Activated CD4-positive, alpha-beta T cell treated with anti-CD3 and anti-CD28 coated beads, Interleukin-2, Interleukin-4, amounts not matched to agents 100 ng/mL and 50 ng/mL, durations not matched to agents 16 hours and 8 hours (primary cell): ENCODE measurements at places on chromosomes 2 and 18.

DNA sequence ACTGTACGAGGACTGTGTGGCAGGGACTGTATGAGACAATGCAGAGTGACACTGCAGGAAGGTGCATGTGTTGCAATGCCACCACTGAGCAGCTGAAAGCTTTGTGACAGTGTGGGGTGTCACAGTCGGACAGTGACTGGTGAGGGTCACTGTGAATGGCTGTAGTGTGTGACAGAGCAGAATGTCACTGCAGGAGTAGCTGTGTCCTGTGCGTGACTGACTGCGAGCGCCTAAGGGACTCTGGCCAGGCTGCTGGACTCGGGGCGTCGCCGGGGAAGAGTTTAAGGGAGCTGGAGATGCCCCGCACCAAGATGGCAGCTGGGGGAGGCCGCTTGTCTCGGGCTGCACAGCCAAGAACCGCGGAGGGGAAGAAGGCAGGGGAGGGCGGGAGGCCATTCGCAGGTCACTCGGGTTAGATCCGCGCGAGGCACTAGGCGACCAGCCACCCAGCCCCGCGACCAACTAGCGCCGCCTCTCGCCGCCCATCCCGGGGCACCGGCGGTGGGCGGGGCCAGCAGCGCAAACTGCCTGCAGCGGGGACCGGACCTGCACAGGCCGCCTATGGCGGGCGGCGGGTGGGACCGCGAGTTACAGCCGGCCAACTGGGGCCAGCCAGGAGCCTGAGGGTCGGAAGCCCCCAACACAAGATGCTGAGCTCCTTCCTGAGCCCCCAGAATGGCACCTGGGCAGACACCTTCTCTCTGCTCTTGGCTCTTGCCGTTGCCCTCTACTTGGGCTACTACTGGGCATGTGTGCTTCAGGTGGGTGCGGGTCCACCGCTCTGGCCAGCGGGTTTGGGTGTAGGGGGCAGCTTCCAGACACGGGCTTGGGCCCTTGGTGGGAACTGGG is at the start of gene ABHD1:
TSS of gene ABHD1 (plus strand) at position 514 of the 849 bp plus-strand sequence. CDS start at position 648, 134 bp downstream.
- peak; percentile 28 for DNase-seq

DNA sequence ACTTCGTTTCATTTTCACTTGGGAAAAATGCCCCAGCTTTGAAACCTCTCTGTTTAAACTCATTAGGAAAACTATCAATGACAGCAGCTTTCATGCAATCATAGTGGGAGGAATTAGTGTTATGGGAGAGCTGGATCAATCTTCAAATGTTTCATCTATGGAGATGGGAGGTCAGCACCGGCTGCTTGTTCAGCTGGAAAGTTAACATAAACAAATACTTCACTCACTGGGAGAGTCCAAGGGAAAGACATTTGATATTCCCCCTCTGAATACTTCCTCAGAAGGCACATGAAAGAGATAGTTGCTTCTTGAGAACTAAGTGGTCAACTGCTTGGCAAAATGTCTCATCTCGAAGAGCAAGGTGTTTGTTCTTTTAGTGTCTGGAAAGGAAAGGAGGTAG is 7.3 kb downstream of the LYPD1 start:
- no peak for DNase-seq

- no peak for DNase-seq
Measured at GRCh38 chr2:144713410-144713809, 193.5 kb upstream of the ZEB2 start.

GRCh38 chr18:79248495-79249060 is 147.2 kb upstream of the NFATC1 start:
- DNase-seq, result no peak

- no peak for DNase-seq
Measured at GRCh38 chr2:47257946-47258348, 102.8 kb upstream of the STPG4 start.

- no peak for DNase-seq
Measured at GRCh38 chr2:167411367-167411766, 523.1 kb downstream of the XIRP2 start.

DNA sequence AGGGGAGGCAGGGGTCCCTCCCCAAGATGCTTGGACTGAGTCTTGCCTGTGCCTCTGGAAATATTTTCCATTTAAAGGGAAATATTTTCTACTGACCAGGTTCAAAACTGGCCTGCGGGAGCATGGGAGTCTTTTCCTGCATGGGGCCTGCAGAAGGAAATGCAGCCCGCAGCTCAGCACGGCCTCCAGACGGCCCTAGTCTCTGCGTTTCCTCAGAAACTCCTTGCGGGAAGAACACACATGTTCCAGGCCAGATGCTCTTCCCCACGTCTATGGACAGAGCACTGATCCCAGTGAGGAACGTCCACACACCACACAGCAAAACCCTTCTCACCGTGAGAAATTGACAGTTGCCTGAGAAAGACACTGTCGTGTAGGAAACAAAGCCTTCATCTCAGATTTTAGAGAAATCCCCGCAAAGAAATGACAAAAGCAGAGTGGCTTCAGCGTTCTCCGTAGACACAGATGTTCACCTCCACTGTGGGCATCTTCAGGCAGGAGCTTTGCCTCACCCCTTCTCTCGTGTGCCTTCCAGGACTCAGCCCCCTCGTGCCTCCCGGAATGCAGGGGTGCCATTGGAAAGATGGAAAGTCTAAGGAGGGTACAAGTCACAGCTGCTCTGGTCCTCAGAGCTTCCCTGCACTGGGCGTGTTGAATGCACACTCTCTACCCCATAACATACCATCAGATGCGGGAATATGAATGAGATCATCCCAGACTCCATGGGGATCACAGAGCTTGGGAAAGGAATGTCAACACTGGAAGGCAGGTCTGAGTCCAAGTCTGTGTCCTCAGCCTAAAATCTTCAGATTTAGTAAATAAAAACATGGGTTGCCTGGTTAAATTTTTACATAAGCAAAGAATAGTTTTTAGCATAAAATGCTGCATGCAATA is 438.7 kb upstream of the SALL3 start:
- DNase-seq, result no peak
